Epithelial cell of proximal tubule (primary cell): ENCODE measurements at places on chromosomes 1 and 21. TPM values are rescaled to one million over a fixed set of nuclear protein-coding genes. Genes with fewer than 3 reads are reported as not detected.

Gene SPRR3
- not detected in 2 replicates for total RNA-seq

Gene MAN1C1
- 0.63 and 1.2 TPM in 2 replicates for total RNA-seq

Gene RGS1
- not detected in 2 replicates for total RNA-seq

Gene CBS
- 51.9 and 65.7 TPM in 2 replicates for total RNA-seq

Gene PLEKHN1
- 3.1 and 6.8 TPM in 2 replicates for total RNA-seq

Gene CATSPERE
- total RNA-seq = under 0.01 and 0.07 TPM in 2 replicates

Gene RHOU
- 0.14 and 0.58 TPM in 2 replicates for total RNA-seq

Gene CLDN17
- not detected in 2 replicates for total RNA-seq

Gene OR6K2
- total RNA-seq = not detected in 2 replicates

Gene CHI3L1
- 0.86 TPM in 1 of 2 replicates, not detected in the other for total RNA-seq

Gene ASAP3
- 5.1 and 11.5 TPM in 2 replicates for total RNA-seq

Gene F13B
- not detected in 2 replicates for total RNA-seq

Gene SV2A
- total RNA-seq = 2.9 and 5.9 TPM in 2 replicates

Gene CRP
- total RNA-seq = not detected in 2 replicates

Gene VWA5B1
- not detected in 2 replicates for total RNA-seq

Gene COL8A2
- total RNA-seq = 0.06 and 0.65 TPM in 2 replicates

Gene CCDC30
- 0.06 and 0.07 TPM in 2 replicates for total RNA-seq
